ENCODE measurements at places on chromosomes 7 and 10. TPM values are rescaled to one million over a fixed set of nuclear protein-coding genes. Genes with fewer than 3 reads are reported as not detected.

SORCS1 gene
- total RNA-seq, result 1.7 TPM

NODAL gene
- total RNA-seq, result not detected

SNX13 gene
- 36.9 TPM for total RNA-seq

C10orf53 gene
- total RNA-seq, result not detected

GRCh38 chr7:1211611-1212010 is 21.1 kb upstream of the UNCX start:
- DNase-seq, result no peak

DNA sequence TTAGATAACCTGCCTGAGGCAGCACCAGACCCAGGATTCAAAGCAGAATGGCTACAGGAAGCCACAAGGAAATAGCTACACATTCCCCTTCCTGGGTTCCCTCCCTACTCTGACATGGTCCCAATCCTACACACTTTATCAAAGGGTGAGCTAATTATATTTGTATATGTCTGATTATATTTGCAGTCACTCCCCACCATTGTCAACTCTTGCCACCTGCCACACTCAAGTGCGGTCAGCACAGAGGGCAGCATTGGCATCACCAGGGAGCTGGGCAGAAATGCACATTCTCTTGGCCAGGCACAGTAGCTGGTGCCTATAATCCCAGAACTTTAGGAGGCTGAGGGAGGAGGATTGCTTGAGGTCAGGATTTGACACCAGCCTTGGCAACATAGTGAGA is 114.1 kb upstream of the PDLIM1 start:
- DNase-seq, result no peak

DNA sequence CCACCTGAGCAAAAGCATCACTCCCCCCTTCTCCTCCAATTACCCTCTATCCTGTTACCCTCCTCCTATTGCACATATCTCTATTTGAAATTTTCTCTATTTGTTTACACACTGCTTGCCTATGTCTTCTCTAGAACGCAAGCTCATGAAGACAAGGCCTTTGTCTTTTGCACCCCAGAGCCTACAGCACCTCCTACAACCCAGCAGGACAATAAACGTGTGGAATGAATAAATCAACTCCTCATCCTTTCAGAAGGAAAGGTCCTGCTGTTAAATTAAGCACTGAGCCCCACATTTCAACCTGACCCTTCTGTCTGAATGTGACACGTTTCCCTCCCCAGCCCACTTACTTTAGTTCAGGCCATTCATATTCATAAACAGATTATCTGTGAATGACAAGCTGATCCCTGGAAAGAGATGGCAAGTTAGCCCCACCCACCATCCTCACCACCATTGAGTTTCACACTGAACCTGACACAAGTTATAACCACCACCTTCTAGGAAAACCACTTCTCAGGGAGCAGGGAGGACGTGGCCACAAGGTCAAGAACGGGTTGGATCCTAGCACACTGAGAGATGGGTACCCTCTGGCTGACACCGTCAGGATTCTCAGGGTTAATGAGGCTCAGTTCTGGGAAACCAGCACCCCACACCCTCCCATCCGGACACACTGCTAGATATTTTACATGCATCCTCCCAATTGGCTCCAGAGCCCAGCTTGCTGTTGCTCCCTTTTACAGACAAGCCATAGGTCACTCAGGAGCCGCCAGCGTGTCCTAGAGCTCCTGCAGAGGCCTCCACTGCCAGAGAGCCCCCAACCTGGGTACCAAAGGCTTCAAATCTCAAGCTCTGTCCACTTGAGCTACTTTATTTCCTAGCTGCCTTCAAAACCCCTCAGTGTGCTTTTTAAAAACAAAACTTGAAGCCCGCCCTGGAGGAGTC is 934 bp downstream of the PRTFDC1 start:
- DNase-seq, result peak; percentile 47

- no peak for DNase-seq
These were observed 479.0 kb upstream of the MKI67 start for GRCh38 chr10:128605180-128605579.

- DNase-seq, result peak; percentile 38
These were observed 18.5 kb downstream of the ANTXRL start for GRCh38 chr10:46305079-46305818.

- DNase-seq, result peak; percentile 92
These were observed 22.8 kb upstream of the ITGB1 start for GRCh38 chr10:32980558-32981468.

DNA sequence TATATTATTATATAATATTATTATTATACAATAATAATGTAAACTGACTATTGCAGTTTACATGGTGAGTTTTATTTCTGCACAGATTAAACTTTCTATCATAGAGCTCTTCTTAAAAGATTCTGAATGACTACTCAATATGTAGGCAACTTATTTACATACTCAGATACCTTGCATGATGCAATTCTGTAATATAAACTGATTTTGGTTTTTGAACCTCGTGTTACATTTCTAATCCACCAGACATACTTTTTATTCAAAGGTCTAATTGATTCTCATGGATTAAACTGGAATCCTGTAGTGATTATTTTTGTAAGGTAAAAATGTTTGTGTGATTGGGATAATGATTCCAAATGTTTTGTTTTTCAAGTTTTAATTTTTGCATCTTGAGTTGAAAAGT is 19.9 kb downstream of the SLC26A4 start:
- DNase-seq, result no peak

GRCh38 chr7:152865461-152865860 is 105.9 kb downstream of the ACTR3B start:
- DNase-seq, result no peak

DNA sequence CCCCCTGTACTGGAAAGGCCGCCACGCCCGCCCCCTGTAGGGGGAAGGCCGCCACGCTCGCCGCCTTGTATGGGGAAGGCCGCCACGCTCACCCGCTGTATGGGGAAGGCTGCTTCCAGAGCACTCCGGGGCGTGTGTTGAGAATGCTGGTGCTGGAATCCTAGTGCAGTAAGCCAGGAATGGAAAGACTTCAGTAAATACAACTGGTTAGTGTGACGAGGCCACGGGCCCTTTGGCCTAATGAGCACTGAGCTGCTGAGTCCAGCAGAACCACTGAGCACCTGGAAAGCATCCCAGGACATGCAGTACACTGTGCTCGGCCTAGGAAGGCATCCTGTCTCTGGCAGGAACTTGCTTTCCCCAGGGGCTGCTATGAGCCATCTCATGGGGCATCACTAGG is 398.9 kb downstream of the PTPRN2 start:
- DNase-seq, result no peak

GRCh38 chr10:110774069-110775019 is 97.4 kb upstream of the PDCD4 start:
- DNase-seq, result no peak

- DNase-seq, result no peak
These were observed 45.9 kb upstream of the PRKG1 start for GRCh38 chr10:51028420-51028819.

GRCh38 chr7:100791881-100792666 is 35.2 kb downstream of the EPHB4 start:
- no peak for DNase-seq

DNA sequence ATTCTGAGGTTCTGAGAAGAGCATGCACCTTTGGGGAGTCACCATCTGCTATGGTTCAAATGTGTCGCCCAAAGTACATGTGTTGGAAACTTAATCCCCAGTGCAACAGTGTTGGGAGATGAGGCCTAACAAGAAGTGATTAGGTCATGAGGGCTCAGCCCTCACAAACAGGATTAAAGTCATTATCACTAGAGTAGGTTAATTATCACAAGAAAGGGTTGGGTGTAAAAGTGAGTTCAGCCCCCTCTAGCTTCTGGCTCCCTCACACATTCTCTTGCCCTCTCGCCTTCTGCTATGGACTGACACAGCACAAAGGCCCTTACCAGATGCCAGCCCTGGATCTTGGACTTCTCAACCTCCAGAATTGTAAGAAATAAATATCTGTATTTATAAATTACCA is 100.3 kb upstream of the C10orf90 start:
- DNase-seq, result no peak
